ENCODE measurements at places on chromosomes 4 and X.
A peak's percentile ranks its signal among the peaks of the same experiment; 100 is the strongest.

DNA sequence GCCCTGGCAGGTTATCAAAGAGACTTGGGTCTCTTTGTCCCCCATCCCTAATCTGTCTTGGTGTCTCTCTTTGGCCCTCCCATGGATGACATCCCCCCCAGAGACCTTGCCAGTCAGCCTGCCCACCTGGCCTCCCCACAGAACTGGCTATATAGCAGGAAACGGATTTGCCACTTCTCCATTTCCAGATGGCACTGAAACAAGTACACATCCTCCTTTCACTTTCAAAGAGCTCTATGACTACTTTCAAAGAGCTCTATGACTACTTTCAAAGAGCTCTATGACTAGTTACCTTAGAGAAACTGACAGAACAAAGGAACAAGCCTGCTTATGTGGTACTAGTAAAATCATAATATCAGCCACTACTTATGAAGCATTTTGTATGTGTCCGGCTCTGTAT lies 175.3 kb downstream of the MAML3 start:
- peak; percentile 67 for DNase-seq

GRCh38 chr4:132530861-132531260 lies 618.2 kb upstream of the PCDH10 start:
- DNase-seq, result no peak

- DNase-seq, result no peak
Measured at GRCh38 chrX:105126201-105126600, 94.3 kb downstream of the TEX13A start.

DNA sequence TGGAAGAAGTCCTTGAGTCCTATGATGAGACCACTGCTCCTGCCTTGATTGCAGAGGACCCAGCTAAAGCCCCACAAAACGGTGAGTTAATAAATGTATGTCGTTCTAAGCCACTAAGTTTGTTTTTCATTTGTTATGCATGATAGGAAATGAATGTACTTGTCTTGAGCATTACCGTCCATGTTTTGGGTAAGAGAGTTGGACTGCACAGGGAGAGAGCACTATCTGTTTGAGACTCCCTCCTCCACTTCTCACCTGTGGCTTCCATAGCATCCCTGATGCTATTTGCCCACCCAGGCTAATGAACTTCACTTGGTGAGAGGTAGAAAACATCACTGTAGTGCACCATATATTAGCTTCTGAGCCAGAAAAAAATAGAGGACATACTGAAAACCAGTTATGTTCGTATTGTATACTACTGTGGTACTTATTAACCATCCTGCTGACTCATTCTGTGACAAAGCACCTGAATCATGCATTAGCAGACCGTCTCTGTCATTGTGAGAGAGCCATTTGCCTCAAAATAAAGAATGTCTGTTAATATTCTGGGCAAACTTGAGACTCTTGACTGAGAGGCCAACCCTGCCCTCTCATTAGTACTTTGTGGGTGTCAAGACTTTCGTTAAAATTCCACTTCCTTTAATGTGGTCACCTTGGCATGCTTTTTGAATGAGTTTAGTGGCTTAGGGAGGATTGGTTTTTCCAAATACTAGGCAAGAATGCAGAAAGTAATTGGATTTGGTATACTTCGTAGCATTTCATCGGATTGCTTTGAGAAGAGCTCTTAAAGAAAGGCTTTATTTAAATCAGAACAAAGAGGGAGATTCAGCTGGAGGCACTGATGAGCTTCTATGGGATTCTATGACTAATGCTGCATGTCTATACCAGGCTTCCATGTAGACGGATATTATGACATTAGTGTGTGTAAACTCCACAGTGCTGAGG lies 99.3 kb upstream of the GRPR start:
- DNase-seq, result no peak

GRCh38 chr4:102869569-102870197 lies 891 bp downstream of the CISD2 start:
- DNase-seq, result no peak

- no peak for DNase-seq
Measured at GRCh38 chr4:145338568-145338967, 143.1 kb upstream of the SMAD1 start.

DNA sequence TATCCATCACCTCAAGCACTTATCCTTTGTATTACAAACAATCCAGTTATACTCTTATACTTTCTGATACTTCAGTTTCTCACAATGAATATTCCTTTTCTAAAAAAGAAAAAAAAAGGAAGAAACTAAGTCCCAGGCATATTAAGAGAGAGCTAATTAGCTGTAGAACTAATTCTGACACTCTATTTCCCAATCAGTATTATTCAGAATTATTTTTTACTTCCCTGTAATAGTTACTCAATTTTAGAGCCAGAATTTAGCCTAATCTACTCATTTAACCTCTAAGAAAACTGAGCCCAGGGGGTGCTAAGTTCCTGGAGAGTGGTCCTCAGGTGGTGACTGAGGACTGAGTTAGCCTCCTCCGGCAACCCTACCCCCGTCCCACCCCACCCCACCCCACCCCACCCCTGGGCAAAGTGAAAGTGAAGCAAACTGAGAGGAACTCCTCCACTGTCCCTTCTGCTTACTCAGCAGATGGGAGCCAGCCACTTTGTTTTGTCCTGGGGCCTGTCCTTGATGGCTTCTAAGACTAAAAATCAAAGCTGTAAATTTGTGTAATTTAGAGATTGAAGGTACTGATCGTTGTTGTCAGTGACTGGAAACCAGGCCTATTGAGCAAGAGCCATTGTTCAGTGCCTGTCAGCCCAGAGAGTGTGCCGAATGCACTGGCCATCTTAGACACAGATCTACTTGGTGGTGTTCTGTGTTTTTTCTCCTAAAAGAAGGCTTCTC lies 162.1 kb downstream of the CBR4 start:
- no peak for DNase-seq

- no peak for DNase-seq
Measured at GRCh38 chr4:109079201-109079600, 223.3 kb downstream of the COL25A1 start.

GRCh38 chr4:176839656-176840055 lies 46.9 kb upstream of the VEGFC start:
- no peak for DNase-seq

DNA sequence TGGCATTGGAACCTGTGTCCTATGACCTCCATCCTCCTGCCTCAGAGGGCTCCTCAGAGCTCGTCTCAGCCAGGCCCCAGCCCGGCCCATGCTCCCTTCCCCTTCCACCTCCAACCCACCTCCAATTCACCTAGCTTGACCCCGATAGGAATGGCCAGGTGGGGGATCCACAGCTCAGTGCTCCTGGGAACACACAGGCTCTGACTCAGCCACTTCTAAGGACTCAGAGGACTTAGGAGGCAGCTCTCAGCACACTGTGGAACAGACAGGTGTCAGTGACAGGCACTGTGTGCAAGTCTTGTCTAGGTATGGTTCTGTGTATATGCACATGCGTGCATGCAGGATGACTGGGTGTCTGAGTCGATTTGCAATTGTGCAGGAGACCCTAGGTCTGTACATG lies 44.8 kb downstream of the PJA1 start:
- DNase-seq, result no peak

- DNase-seq, result no peak
Measured at GRCh38 chr4:185232370-185232769, 23.0 kb downstream of the SNX25 start.

GRCh38 chr4:145075742-145076468 lies 22.1 kb downstream of the ANAPC10 start:
- no peak for DNase-seq

- DNase-seq, result no peak
Measured at GRCh38 chr4:20509315-20509714, 190.9 kb upstream of the PACRGL start.
